ENCODE measurements at places on chromosomes 5 and 9. TPM values are rescaled to one million over a fixed set of nuclear protein-coding genes. Genes with fewer than 3 reads are reported as not detected.

GRCh38 chr5:172640822-172641358 is at the start of gene NEURL1B:
Gene NEURL1B (plus strand): TSS chr5:172641263. CDS start chr5:172641407, 144 bp downstream.
- DNase-seq: no peak
- no peak within 1 kb of the TSS for H3K4me3 ChIP-seq
- no peak within 1 kb of the TSS for H3K27ac ChIP-seq
- peaks cover 6% of the 10 kb centered on the region for H3K27me3 ChIP-seq

- H3K27ac ChIP-seq: peak overlapping the region; percentile 66
- no peaks in the 10 kb centered on the region for H3K36me3 ChIP-seq
- peak overlapping the region; percentile 77 for H3K4me3 ChIP-seq
- peaks cover 13% of the 10 kb centered on the region for H3K4me1 ChIP-seq
- DNase-seq: peak; percentile 6
Observed at GRCh38 chr5:127029581-127030258, 638 bp downstream of the MARCHF3 start.

DNA sequence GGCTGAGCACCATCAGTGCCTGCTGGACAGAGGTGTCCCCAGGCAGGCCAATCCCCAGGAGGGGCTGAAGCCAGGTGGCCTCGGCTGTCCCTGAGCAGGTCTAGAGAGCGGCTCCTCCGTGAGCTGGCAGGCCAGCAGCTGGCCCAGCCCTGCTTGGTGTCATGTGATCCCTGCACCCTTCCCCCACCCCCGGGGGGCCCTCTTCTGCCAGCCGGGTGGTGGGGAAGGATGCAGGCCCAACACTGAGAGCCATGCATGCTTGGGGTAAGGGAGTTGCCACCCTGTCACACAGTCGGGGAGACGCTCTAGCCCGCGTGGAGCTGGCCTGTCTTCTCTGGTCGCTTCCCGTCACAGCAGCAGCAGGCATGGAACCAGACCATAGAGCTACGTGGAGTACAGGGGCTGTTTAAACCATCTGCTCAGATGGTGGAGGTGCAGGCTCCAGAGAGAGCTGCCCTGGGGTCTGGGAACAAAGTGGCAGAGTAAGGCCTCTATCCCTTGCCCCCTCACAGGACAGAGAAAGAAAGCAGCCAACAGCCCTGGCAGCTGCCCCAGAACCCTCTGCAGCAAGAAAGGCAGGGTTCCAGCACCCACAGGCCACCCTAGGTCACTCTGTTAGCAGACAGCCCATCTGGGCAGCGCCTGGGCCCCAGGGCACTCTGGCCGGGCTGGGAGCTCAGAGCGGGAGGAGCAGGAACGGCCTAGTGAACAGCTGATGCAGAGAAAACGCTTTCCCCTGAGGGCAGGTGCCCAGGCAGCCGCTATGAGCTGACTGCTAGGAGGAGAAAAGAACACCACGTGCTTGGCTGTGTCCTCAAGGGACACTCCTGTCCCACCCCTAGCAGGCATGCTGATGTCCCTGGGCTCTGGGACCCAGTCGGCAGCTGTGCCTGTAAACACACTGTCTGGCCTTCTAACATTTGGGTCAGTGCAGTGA is 6.8 kb downstream of the RALGDS start:
- no peak overlapping the region for H3K4me3 ChIP-seq
- no peaks in the 10 kb centered on the region for H3K27me3 ChIP-seq
- peak overlapping the region; percentile 43 for H3K27ac ChIP-seq
- H3K36me3 ChIP-seq: peaks cover 13% of the 10 kb centered on the region
- peaks cover 57% of the 10 kb centered on the region for H3K4me1 ChIP-seq

DNA sequence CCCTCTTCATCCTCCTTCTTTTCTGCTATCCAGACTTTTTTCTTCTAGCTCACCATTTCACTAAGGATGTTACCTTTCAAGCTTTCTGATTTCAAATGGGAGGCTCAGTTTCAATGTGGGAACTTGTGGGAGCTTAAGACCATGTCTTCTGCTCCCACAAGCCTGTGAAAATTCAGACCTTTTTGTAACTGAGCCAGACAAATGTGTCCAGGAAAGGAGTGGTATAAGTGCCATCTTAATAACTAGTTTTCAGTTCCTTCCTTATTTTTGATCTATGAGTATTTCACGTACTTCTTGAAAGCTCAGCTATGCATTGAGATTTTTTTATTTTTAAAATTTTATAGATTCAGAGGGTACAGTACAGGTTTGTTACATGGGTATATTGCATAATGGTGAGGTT is 4.6 kb upstream of the ERCC6L2 start:
- DNase-seq: no peak
- H3K4me3 ChIP-seq: no peak overlapping the region
- no peak overlapping the region for H3K27ac ChIP-seq
- H3K4me1 ChIP-seq: peaks cover 9% of the 10 kb centered on the region

GRCh38 chr9:108579757-108580439 is 275.9 kb downstream of the ACTL7B start:
- H3K4me3 ChIP-seq: no peak overlapping the region
- no peak for DNase-seq
- H3K36me3 ChIP-seq: no peaks in the 10 kb centered on the region
- no peaks in the 10 kb centered on the region for H3K27me3 ChIP-seq
- no peak overlapping the region for H3K27ac ChIP-seq

- H3K27me3 ChIP-seq: no peaks in the 10 kb centered on the region
- H3K4me3 ChIP-seq: no peak overlapping the region
- DNase-seq: no peak
Observed at GRCh38 chr9:94156348-94157049, 72.2 kb downstream of the PTPDC1 start.

GRCh38 chr5:59358005-59358861 is 535.3 kb downstream of the PDE4D start:
- no peaks in the 10 kb centered on the region for H3K27me3 ChIP-seq
- DNase-seq: no peak
- no peaks in the 10 kb centered on the region for H3K36me3 ChIP-seq
- H3K27ac ChIP-seq: no peak overlapping the region

DNA sequence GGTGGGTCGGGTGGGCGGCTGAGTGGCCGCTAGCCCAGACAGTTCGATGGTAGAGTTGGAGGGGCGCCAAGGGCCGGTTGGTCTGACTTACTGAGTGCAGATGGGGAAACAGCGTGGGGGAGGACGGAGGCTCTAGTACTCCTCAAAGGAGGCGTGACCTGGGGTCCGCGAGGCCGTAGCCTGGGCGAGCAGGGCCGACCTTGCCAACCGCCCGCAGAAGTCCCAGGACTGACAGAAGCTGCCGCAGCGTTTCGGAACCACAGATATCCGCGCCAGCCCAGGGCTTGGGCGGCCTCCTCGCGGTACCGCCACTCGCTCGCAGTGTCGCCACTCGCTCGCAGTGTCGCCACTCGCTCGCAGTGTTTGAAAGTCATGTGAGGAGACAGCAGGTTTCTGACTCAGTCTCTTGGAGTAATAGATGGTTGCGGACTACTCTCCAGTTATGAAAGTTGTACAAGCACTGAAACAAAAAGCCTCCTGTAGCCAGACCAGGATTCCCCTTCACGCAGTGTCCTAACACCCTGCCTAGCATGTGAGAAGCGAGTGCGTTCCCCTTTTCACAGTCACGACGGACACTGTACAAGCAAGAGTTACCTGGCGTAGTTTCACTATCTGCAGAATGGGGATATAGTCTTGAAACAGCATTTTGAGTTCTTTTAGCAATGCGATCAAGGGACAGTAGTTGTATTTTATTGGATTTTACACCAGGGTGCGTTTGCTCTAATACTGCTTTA is 674 bp downstream of the TMEM38B start:
- no peaks in the 10 kb centered on the region for H3K36me3 ChIP-seq
- peaks cover 17% of the 10 kb centered on the region for H3K4me1 ChIP-seq
- peak; percentile 21 for DNase-seq
- peak overlapping the region; percentile 28 for H3K27ac ChIP-seq
- peak overlapping the region; percentile 58 for H3K4me3 ChIP-seq

DNA sequence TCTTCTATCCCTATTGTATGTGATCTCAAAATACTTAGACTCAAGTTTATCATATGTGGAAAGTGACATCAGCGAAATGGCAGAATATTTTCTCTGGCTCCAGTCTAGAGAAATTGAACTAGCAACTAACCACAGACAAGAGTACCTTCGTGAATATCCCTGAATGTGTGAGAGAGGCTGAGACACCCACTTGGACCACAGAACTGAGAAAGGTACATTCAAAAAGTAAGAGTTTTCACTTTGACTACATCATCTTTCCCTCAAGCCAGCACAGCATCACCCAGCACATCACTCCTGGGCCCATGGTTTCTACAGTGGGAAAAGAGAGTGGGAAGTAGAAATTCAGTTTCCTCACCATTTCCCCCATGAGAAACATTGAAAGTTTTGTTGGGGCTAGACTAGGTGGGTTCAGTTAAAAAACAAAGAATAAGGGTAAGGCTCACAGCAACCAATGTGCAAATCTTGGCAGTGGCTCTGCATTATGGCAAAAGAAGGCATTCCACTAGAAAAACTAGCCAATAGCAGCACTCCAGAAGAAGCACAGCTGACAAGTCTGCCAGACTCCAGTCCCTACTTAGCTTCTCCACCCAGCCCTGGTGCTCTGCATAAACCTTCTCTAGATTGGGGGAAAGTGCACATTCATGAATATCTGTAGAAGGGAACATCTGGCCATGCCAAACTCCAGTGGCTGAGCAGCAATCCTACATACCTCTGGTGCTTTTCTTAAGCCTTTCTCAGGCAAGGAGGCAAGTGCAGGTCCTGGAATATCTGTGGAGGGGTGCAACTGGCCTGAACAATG is 225.6 kb upstream of the VLDLR start:
- DNase-seq: no peak
- H3K27me3 ChIP-seq: no peaks in the 10 kb centered on the region
- H3K36me3 ChIP-seq: no peaks in the 10 kb centered on the region
- H3K27ac ChIP-seq: no peak overlapping the region
- no peak overlapping the region for H3K4me3 ChIP-seq

- no peaks in the 10 kb centered on the region for H3K4me1 ChIP-seq
- no peak overlapping the region for H3K4me3 ChIP-seq
- DNase-seq: no peak
- H3K27me3 ChIP-seq: no peaks in the 10 kb centered on the region
Observed at GRCh38 chr9:38526591-38526990, 93.8 kb downstream of the ANKRD18A start.

DNA sequence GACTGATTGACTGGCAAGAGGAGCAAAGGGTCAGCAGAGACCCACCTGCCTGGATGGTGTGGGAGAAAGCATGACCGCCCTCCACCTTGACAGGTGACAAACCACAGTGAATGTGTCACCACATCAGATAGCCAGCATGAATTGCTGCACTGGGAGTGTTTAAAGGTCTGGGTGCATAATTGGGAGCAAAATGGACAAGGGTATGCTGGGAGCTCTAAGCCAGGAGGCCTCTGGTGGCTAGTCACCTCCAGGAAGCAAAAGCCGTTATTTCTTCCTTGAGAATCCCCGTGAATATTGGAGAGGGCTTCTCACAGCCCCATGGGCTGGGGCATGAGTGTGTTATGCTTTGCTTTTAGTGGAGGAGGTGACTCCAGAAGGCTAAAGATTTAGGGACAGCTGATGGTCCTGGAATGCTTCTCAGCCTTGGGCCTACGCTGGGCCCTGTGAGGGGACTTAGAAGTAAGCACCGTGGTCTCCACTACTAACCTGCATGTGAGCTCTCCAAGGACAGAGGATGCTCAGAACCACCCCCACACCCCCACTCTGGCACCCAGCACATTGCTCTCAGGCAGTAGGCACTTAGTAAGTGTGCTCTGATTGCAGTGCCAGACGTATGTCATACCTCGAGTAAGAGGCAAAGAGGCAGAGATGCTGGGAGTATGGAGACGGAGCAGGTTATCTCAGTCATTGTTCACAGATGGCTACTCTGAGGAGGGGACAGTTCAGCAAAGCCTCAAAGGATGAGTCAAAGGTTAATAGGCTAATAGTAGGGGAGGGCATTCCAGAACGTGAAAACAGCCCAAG is 9.1 kb upstream of the IRF1 start:
- no peaks in the 10 kb centered on the region for H3K36me3 ChIP-seq
- peaks cover 45% of the 10 kb centered on the region for H3K4me1 ChIP-seq
- no peaks in the 10 kb centered on the region for H3K27me3 ChIP-seq
- DNase-seq: no peak
- no peak overlapping the region for H3K4me3 ChIP-seq
- peak overlapping the region; percentile 7 for H3K27ac ChIP-seq

GRCh38 chr5:1316588-1317340 is 21.9 kb upstream of the TERT start:
- H3K36me3 ChIP-seq: peaks cover 3% of the 10 kb centered on the region
- no peaks in the 10 kb centered on the region for H3K27me3 ChIP-seq
- peaks cover 56% of the 10 kb centered on the region for H3K4me1 ChIP-seq
- no peak overlapping the region for H3K27ac ChIP-seq
- H3K4me3 ChIP-seq: peak overlapping the region; percentile 58
- DNase-seq: no peak

DNA sequence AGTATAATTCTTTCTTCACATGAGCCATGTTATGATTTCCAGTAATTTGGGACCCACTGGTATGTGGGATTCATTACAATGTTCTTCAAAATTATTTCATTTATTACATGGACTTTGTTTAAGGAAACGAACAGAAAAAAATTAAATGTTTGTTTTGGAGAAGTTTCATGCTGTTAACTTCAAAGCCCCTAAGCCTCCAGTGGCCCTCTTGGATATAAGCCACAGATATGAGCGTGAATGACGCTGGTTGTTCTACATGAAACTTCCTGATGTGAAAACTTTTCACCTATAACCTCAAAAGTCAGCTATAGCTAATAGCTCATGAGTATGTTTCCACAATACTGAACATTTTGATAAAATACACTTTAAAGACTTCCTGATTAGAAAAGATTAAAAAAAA is 334.2 kb downstream of the PDE4D start:
- no peaks in the 10 kb centered on the region for H3K36me3 ChIP-seq
- H3K4me3 ChIP-seq: no peak overlapping the region
- H3K4me1 ChIP-seq: no peaks in the 10 kb centered on the region
- H3K27ac ChIP-seq: no peak overlapping the region
- no peak for DNase-seq

DNA sequence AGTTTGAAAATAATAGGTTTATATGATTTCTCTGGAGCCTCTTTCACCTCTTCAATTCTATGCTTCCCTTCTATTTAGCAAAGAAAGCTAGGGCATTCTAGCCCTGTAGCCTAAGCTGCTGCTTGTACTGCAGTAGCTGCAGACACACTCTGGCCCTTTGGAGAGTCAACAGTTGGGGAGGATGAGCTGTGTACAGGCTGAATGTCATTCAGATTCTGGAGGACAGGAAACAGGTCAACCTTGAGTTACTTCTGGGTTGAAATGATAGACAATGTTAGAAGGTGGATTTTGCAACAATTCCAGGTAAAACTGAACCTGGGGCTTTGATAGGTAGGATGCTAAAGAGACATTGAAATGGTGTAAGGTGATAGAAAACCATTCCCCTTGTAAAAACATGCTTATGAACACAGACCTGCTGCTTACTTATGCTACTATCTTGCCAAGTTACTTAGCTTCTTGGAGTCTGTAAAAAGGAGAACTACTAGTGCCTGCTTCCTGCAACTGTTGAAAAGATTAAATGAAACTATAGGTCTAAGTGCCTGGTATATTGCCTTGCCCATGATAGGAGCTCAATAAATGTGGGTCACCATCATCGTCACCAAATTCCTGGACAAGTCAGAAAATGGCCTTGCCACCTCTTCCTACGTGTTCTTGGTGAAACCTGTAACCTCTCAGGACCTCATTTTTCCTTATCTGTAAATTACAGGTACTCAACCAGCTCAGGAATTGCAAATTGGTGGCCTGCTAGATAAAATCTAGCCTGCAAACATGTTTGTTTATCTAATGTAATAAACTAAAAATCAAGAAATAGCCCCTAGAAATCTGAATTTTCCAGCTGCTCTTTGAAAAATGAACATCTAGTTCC is 83.7 kb downstream of the GALNT10 start:
- H3K4me1 ChIP-seq: peaks cover 26% of the 10 kb centered on the region
- no peaks in the 10 kb centered on the region for H3K36me3 ChIP-seq
- H3K27me3 ChIP-seq: no peaks in the 10 kb centered on the region
- no peak overlapping the region for H3K27ac ChIP-seq
- DNase-seq: no peak

Gene STK10
- 118 TPM for total RNA-seq

Gene EIF4E1B
- not detected for total RNA-seq

Gene LIFR
- total RNA-seq: not detected

Gene RNF183
- total RNA-seq: not detected

Gene HK3
- 1.3 TPM for total RNA-seq

Gene CCDC183
- total RNA-seq: 0.73 TPM
